ENCODE measurements at places on chromosomes 16 and 17. TPM values are rescaled to one million over a fixed set of nuclear protein-coding genes. Genes with fewer than 3 reads are reported as not detected.

- no peak for DNase-seq
Observed at GRCh38 chr16:68751160-68751559, 14.1 kb downstream of the CDH1 start.

DNA sequence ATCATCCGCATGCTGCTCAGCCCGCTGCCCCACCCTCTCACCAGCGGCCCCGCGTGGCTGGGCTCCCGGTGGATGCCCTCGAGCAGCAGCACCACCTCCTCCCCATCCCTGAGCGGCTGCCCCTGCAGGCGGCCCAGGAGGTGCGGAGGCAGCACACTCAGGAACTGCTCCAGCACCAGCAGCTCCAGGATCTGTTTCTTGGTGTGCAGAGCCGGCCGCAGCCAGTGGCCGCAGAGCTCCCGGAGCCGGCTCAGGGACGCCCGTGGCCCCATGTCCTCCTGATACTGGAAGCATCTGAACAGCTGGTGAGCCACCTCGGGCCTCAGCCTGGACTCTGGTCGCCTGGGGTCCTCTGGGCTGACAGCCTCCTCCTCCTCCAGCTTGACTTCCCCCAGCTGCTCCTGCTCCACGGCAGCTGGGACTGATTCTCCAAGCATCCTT is 6.6 kb downstream of the ZSCAN10 start:
- DNase-seq, result no peak

DNA sequence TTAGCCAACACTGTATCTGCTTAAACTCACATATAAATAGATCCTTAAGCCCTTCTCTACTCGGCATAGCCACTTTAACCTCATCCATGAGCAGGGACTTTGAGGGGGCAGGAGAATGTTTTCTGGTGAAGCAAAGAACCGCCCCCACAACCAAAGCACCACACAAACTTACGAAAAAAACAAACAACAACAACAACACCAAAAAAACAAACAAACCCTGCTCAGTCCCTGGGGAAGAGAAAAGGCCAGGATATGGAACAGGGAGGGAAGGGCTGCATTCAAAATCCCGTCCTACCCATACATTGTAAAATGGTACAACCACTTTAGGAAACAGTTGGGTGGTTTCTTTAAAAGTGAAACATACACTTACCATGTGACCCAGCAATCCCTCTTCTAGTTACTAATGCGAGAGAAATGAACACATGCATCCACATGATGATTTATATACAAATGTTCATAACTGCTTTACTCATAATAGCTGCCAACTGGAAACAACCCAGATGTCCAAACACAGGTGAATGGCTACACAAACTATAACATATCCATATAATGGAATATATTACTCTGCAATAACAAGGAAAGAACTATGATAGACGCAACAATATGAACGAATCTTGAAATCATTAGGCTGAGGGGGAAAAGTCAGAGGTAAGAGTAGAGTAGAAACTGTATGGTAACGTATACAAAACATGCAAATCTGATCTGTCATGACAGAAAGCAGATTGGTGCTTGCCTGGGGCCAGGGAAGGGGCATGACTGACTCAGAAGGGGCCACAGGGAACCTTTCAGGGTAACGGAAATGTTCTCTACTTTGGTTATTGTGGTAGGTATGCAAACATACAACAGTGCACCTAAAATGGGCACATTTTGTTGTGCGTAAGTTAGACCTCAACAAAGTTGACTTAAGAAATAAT is 37.7 kb upstream of the TOB1 start:
- no peak for DNase-seq

GRCh38 chr17:49358641-49359247 is 3.3 kb downstream of the ZNF652 start:
- no peak for DNase-seq

DNA sequence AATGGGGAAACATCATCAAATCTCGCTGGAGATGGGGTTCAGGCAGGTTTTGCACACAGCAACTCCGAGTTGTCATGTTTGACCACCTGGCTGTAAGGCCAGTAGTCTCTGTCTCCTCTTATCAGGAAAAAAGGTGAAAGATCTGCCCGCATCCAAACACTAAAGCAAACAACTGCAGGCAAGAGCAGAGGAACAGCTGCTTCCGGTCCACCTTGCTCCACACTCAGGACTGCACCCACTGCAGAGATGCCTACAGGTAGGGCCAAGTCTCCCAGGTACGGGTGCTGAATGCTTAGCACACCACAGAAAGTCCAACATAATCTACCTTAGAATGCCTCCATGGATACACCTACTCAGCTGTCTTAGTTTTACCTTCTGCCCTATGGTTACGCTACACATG is 7.3 kb downstream of the TEX2 start:
- DNase-seq, result no peak

Gene SRCIN1
- 4.2 TPM for total RNA-seq

DNA sequence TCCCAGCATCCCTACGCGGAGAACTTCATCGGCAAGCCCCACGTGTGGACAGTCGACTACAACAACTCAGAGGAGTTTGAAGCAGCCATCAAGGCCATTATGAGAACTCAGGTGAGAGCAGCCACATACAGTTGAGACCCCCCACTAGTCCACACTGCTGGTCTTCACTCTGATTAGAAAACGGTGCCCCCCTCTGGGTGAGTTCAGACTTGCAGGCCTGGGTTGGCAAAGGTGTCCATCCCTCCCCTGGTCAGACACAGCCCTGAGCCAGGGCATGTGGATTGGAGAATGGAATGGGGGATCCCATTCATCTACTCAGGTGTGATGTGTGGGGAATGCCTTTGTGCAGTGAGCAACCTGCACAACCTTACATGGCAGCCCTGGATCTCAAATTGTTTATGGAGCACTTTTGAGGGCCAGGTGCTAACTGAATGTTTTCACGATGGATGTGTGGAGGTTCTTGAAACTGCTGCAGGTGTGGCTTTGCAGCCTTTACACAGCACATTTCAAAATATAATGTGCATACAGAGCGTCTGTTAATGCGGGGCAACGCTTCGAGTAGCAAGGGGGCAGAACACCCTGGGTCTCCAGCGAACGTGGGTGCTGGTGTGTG is 72.6 kb downstream of the MGAT5B start:
- DNase-seq, result no peak

- no peak for DNase-seq
Observed at GRCh38 chr16:72853575-72854266, 194.2 kb downstream of the ZFHX3 start.

Gene HSPB9
- total RNA-seq, result not detected

GRCh38 chr17:48928876-48929811 is 15.5 kb downstream of the SNF8 start:
- DNase-seq, result no peak

Gene MYL4
- total RNA-seq, result 0.59 TPM

DNA sequence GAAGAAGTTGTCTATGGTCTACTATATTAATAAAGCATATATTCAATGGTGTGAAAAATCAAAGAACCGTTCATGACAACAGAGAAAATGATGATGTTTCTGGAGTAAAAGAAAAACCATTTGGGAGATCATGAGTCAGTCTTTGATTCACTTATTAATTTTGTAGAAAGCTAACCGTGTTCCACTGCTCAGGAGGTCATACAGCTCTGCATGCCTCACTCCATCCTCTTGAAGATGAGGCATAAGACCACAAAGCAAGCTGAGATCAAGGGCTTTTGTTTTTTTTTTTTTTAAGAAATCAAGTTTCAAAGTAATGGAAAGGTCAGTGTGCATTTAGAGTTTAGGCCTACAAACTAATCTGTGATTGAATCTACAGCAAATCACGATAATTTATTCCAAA is 206.4 kb downstream of the CEP112 start:
- DNase-seq, result no peak

Gene DOC2A
- 12.9 TPM for total RNA-seq

GRCh38 chr16:86758932-86759331 is 180.6 kb downstream of the FOXL1 start:
- DNase-seq, result no peak

Gene TVP23A
- total RNA-seq, result 0.19 TPM
